ENCODE measurements at places on chromosomes 1 and 21. TPM values are rescaled to one million over a fixed set of nuclear protein-coding genes. Genes with fewer than 3 reads are reported as not detected.

Gene NBPF10
- 2.0 TPM for total RNA-seq

Gene OLFML2B
- total RNA-seq: not detected

Gene TRPM2
- total RNA-seq: 32.7 TPM

Gene PLA2G4A
- total RNA-seq: not detected

Gene PIK3C2B
- 26.0 TPM for total RNA-seq

Gene LEMD1
- total RNA-seq: 0.54 TPM

Gene GPR137B
- total RNA-seq: 6.3 TPM

Gene ASCL5
- not detected for total RNA-seq

Gene CORT
- not detected for total RNA-seq

Gene CYP4X1
- not detected for total RNA-seq

Gene FCRL5
- not detected for total RNA-seq

Gene GPR25
- total RNA-seq: 0.35 TPM

Gene SPRR1A
- total RNA-seq: not detected

- no peak for DNase-seq
Observed at GRCh38 chr1:24018611-24019580, 38.8 kb upstream of the SRSF10 start.

- no peak for DNase-seq
Observed at GRCh38 chr21:20030390-20030789, 967.8 kb upstream of the NCAM2 start.

- peak; percentile 47 for DNase-seq
Observed at GRCh38 chr1:225845571-225846259, 35.8 kb downstream of the EPHX1 start.

- no peak for DNase-seq
Observed at GRCh38 chr1:19400192-19400611, 85.1 kb downstream of the CAPZB start.

DNA sequence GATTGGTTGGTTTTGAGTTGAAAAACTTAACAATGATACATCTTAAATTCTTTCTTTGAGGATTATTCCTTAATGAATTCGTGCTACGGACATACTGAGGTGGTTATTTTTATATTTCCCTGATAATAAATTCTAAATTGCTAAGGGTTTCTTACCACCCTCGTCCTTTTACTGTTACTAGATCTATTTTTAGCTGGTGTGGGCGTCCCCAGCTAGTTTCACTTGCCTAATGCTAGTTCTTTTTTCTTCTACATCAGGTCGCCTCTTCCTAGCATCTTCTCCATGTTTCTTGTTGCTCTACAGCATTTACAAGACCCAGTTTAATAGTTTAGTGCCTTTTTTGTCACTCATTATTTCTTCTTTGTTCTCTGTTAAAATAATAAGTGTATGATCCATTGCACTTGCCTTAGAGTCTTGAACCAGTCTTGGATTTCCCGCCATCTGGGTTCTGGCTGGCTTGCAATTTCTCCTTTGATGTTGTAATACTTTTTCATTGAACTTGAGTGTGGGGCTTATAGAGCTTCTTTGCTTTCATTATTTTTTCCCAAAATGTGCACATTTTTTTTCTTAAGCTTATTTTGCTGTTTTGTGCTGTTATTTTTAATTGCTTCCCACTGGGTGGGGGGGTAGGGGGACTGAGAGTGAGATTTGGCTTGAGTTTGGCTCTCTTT is 677 bp upstream of the HSD11B1 start:
- no peak for DNase-seq

DNA sequence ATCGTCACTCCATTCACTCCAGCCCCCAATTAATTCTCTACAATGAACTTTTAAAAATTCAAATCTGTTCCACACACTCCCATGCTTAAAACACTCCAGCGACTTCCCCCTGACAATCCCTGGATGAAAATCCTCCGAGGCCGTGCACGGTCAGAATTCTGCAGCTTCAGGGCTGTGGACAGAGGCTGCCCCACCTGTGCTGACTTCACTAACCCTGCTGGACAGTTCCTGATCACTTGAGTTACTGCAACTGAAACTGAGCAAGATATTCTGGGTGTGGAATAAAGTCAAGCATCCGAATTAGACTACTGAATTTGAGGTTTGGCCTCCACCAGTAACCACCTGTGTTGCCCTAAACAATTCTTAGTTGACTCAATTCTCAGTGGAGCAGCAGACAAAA is 1.0 kb upstream of the JAK1 start:
- no peak for DNase-seq

DNA sequence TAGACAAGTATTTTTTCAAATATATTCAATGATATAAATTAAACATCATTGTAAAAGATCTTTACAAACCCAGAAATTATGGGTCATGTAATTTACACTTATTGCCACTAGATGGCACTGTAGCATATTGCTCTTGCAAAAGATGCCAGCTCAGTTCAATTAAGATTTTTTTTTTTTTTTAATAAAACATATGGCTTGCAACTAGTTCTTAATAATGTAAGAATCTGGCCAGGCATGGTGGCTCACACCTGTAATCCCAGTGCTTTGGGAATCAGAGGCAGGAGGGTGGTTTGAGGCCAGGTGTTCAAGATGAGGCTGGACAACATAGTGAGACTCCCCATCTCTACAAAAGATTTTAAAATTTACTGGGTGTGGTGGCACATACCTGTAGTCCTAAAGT is 49.4 kb upstream of the DESI2 start:
- no peak for DNase-seq

GRCh38 chr1:24228311-24228710 is 41.2 kb upstream of the IFNLR1 start:
- DNase-seq: no peak

DNA sequence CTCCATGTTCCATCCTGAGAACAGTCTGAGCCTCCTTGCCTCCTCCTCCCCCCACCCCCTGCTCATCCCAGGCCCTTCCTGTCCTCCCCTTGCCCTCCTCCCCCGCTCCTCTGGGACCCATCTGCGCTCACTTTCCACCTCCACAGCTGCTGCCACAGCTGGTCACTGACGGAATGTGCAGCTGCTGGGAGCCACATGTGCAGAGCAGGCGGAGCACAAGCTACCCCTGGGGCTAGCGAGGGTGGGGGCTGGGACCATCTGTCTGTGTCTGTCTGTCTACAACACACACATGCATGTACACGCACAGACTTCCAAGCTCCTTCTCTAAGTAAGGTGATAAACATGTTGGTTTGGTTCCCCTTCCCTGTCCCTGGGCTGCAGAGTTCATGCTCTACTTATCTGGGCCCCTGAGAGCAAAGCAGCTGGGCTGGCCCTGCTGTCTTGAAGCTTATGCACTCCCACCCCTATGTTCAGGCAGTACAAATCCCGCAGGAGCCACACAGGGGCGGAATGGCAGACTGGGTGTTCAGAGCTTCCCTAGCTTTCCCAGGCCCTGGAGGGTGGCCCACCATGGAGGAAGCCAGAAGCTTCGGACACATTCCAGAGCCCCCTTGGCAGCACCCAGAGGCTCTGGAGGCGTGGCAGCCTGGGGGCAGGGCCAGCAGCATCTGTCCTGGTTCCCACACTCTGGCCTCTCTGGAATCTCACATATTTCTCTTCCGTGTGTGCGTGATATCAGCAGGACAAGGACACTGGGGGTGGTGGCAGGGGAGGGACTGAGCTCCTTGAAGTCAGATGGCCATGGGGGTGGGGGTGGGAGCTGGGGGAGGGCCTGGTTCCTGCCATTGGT is 7.0 kb upstream of the HEYL start:
- DNase-seq: no peak

GRCh38 chr1:162373541-162374260 is 3.0 kb downstream of the SPATA46 start:
- DNase-seq: no peak

DNA sequence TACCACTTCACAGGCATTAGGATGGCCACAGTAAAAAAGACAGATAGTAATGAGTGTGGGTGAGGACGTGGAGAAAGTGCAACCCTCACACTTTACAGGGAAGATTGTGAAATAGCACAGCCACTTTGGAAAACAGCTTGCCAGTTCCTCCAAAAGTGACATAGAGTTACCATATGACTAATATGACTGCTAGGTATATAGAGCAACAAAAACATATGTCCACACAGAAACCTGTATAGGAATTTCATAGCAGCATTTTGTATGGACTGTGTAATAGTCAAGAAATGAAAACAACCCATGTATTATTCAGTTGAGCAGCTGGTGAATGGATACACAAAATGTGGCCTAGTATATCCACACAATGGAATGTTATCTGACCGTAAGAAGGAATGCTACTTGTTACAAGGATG is 30.4 kb upstream of the LBR start:
- DNase-seq: no peak

GRCh38 chr1:61017651-61018050 is 64.7 kb upstream of the NFIA start:
- no peak for DNase-seq

DNA sequence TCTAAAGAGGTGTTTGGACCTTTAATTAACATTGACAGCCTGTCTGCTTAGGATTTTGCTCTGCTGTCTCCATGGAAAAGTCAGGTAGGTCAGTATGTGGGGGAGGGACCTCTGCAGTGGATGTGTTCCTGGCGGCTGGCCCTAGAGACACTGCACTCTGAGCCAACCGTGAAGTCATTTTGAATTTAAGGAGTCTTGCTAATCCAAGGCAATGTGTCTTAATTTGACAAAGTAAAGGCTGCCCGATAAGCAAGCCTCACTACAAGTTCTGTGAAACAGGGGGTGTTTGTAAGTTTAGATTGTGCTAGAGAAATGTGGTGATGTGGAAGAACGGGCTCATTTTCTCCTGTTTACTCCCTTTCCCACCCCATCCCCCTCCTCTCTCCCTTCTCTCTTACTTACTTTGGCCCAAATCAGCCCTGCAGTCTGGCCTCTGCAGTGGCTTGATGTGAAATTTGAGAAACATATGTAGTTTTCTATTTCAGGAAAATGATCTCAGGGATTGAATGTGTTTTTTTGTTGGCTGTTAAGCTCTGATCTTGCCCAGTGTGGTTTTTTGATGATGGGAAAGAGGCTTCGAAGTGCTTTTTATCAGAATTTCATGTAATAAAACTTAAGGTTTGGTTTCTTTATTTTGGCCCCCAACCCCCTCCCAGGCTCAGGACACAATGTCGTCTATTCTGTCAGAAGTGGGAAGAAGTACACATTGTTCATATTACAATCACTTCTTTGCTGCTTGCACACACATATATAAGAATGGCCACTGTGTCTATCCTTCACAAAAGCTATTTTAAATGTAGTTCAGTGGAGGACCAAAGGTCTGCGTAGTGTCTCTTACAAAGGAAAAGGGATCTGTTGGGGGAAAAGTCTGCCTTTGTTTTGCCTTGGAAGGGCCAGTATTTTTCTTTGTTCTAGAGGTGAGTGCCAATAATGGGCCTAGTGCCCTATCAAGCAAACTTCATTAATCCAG is 96.6 kb downstream of the FGGY start:
- DNase-seq: no peak

DNA sequence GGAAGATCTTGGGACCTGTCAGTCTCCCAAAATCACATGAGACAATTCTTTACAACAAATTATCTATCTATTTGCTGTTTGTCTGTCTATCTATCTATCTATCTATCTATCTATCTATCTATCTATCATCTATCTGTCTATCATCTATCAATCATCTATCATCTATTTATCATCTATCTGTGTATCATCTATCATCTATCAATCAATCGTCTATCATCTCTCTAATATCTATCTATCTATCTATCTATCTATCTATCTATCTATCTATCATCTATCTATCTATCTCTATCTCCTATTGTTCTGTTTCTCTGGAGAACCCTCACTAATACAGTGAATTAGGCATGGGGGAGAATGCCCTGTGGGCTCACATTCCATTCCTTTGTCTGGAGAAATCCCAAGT is 73.3 kb upstream of the HMGB4 start:
- no peak for DNase-seq
